Fibroblast of skin of scalp (primary cell): ENCODE measurements at places on chromosomes 1 and 21.
A peak's percentile ranks its signal among the peaks of the same experiment; 100 is the strongest.

- no peak for DNase-seq
Measured at GRCh38 chr1:106619080-106619826, 437.2 kb upstream of the PRMT6 start.

GRCh38 chr1:154328318-154329151 lies 3.2 kb downstream of the ATP8B2 start:
- DNase-seq: peak; percentile 77

GRCh38 chr1:243723458-243724043 lies 126.5 kb downstream of the AKT3 start:
- no peak for DNase-seq

GRCh38 chr1:245131026-245131393 lies 23.8 kb upstream of the KIF26B start:
- no peak for DNase-seq

DNA sequence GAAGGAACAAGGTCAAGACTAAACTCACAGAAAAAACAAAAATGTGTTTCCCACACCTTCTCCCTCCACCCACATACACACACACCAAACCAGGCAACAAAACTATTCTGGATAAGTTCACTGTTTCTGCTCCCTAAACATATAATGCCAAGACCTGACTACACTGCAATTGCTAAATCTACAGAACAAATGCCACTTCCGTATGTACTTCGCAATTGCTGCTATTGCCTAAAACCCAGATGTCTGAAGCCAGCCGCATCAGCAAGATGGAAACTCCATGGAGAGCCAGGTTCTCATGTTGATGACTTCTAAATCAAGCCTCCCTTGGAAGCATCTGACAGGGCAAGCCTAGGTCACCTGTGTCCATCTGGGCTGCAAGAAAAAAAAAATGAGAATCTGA lies 8.3 kb upstream of the AIM2 start:
- DNase-seq: no peak

DNA sequence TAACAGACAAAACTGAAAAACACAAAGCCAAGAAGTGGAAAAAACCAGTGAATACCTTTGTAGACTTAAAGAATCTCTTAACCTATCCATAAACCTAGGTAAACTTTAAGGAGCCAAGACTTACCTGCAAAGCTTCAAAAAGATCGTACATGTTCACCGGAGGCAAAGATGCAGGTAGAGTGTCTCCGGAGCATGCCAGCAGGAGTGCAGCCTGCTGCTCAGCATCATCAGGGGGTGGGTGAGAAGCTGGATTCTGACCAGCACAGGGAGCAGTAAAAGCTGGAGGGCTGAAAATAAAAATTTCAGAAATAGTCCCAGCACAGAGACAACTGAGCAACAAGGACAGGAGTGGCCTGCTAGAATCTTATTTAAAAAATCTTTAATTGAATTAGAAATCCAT lies 18.1 kb downstream of the TADA1 start:
- DNase-seq: no peak

DNA sequence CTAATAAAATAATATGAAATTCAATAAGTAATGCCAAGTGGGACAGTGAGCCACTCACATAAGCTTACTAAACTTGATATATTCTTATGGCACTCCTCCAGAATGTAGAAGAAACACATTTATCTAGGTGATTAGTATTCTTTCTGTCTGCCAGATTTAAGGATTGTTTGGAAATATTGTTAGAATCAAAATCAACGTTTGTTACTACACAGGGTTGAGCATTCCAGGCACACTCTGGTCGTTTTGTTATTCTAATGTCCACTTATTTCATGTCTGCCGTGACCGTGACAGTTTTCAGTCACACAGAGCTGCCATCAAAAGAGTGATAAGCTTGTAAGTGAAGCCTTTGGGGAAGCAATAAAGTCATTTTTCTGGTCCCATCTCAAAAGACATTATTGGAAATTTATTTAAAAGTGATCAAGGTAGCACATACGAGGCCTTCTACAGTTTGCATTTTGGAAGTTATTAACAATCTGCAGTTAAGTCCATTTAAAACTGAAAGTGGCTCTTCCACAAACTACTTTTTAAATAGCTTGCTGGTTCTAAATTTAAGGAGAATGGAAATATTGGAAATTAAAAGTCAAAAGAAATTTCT lies 38.0 kb downstream of the NFIA start:
- no peak for DNase-seq

GRCh38 chr1:116110567-116111523 lies at the start of gene MAB21L3:
Gene MAB21L3 (plus strand): TSS chr1:116111399. CDS start chr1:116112616, 1,217 bp downstream.
- no peak for DNase-seq

DNA sequence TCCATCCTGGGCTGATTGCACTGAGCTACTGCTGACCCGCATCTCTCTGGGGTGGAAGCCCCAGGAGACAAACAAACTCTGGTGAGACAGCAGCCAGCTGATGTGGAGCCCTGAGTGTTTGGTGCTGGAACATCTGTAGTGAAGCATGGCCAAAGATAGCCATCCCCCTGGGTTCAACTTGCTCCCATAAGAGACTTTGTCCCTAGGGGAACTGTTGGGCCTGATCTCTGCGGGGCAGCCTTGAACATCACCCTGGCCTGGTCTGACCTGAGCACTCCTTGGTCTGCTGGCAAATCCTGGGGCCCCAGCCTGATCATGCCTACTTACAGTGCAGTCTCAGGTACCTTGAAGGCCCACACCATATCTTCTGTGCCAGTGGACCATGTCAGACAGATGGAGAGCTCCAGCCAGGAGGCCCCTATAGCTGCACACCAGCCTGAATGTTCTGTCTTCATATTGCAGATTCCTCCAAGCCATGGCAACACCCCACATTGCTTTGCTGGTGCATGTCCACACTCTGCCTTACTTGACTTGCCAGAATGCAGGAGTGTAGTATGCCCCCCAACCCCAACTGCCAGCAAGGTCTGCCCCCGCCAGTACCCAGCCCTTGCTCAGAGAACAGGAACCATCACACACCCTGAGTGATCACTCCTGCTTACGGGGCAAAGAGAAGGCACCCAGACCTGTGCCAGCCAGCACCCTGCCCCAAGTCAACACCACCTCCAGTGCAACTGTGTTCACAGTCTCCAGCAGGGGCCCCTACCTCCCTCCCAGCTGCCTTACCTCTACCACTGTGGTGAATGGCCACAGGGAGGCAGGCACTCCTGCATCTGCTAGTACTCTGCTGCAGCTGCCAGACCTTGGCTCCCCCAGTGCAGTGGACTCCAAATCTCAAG lies 690.5 kb upstream of the NR5A2 start:
- DNase-seq: no peak

DNA sequence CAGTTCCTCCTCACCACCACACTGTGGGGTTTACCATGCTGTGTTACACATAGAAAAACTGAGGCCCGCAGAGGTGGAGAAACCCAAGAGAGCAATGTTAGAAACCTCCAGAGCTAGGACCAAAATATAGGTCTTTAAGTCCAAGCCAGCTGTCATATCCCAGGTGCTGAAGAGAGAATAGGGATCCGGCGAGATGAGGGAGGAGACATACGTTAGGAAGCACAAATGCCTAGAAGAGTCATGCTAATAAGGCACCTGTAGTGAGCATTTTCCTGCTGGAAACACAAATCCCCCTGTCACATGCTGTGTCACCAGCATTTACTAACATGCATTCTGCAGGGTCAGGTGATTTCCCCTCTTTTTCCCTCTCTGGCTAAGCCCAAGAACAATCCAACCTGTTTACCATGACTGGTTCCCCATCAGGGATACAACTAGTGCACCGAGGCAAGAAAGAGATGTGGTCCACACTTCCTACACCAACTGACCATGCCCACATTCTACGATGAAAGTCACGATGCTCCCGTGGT lies 168.6 kb upstream of the CAMK1G start:
- DNase-seq: no peak

DNA sequence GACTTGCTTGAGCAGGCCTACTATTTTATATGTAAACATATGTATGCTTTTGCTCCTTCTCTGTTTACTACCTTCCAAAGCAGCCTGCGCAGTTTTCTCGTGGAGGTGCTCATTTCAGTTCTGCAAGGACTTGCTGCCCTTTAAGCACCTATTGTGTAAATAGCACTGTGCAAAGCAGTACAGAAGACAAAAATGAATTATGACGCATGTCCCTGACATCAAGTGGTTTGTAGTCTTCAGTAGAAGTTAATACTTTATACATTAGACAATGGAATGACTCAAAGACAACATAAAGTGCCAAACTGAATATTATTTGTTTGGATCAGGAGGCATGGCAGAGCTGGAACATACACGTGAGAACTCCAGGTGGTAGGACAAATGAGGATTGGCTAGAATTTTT lies 611.7 kb downstream of the LMO4 start:
- no peak for DNase-seq

- no peak for DNase-seq
Measured at GRCh38 chr1:31570906-31571305, 5.4 kb upstream of the TINAGL1 start.

- DNase-seq: no peak
Measured at GRCh38 chr1:33898881-33899280, 35.0 kb downstream of the HMGB4 start.

DNA sequence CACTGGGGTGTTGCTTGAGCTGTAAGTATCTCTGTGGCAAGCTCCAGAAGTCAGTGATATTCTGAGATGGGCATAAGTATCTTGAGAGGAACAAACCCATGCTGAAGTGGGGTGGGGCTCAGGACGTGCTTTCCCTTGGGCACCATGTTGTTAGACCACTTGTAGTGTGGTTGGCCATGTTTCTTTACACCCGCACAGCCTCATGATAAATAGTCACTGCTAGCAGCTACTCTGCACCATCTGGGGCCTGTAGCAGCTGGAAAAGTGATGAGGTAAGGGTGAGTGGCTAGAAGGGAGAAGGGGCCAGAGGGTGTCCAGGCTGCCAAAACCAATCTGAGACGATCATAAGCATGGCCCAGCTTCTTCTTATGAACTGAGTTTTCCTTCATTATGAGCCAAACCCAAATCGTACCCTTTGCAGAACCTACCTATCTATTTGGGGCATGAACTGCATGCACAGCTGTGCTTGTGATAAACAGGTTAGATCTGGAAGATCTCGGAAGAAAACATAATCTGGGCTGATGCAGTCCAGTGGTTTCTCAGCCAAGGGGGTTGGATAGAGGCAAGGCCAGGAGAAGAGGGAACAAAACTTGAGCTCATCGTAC lies 91.9 kb upstream of the IRF2BP2 start:
- no peak for DNase-seq

DNA sequence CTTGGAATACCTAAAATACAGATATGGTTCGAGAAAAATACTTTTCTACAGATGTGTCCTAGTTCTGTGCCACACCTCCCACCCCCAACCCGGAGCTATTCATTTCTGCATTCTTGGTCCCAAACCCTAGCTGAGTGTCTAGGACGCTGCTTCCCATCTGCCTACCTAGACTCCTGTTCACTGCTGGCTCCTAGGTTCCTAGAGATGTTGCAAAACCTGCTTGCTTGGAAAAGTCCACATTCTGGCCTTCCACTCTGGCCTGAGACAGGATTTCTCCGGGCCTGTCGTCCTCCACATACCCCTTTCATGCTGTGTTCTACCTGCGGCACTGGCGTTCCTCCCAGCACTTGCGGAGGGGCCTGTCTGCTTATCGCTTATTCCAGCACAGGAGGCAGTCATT lies 165.8 kb upstream of the CTTNBP2NL start:
- no peak for DNase-seq

DNA sequence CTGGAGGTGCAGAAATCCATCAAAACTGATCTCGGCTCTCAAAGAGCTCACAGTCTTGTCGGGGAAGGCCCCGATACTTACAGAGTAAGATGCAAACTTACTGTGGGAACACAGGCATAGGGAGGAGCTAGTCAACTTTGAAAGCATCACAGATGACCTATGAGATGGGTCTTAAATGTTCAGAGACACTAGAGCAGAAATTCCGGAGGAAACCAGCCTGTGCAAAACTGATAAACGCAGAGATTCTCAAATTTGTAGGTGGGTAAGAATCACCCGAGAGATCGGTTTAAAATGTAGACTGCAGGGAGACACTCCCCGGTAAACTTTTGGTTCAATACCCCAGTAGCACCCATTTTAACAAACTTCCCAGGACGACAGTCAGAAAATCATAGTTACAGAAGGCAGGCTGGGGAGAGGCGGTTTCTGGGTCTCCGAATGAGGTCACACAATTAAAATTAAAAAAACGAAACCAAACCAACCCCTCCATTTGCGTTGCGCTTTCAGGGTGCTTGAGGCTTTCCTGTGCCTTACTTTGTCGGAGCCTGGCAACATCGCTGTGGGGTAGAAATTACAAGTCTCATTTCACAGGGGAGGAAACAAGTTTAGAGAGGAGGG lies 755 bp upstream of the THRAP3 start:
- DNase-seq: peak; percentile 61

DNA sequence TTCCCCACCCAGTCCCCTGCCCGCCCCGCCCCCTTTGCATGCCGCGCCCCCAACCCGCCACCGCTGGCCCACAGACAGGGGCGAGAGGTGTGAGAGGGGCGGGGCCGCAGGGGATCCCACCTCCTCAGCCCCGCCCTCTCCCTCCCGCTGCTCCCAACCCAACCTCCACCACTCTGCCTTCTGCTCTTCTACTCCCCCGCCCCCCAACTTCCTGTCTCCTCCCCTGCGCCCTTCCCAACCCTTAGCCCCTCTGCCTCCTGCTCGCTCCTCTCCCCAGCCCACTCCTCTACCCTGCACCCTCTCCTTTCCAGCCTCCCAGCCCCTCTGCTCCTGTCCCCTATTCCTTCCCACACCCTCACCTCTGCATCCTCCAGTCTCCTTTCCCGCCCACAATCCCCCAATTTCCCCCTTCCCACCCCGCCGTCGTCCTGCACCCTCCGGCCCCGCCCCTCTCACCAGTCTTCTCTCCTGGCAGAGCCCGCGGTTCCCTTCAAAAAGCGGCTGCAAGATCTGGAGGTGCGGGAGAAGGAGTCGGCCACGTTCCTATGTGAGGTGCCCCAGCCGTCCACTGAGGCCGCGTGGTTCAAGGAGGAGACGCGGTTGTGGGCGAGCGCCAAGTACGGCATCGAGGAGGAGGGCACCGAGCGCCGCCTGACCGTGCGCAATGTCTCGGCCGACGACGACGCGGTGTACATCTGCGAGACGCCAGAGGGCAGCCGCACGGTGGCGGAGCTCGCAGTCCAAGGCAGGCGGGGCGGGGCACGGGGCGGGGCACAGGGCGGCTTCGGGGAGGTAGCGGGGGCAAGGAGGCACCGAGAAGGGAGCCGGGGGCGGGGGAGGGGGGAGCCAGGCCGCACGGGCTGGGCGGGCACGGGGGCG lies 5.4 kb downstream of the OBSCN start:
- peak; percentile 78 for DNase-seq

- peak; percentile 45 for DNase-seq
Measured at GRCh38 chr1:75908717-75909152, 23.5 kb downstream of the ASB17 start.

DNA sequence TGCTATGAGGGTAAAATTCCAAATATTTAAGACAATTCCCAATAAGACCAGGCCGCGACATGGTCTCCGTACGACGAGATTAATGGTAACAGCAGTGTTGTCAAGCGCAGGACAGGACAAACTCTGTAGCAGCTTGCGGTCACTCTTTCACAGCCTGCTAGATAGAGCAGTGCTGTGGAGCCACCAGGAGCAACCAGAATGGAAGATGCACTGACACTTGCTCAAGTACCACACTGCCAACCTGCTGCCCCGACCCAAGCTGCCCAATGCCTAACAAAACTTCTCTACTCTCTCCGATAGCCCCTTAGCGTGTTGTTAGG lies 636 bp downstream of the WARS2 start:
- no peak for DNase-seq
